ENCODE measurements at places on chromosomes 5 and 9. TPM values are rescaled to one million over a fixed set of nuclear protein-coding genes. Genes with fewer than 3 reads are reported as not detected.

The OLFML2A gene
- total RNA-seq: 0.27 TPM

The DMRT3 gene
- total RNA-seq: not detected

The SRD5A1 gene
- 20.1 TPM for total RNA-seq

The DDX4 gene
- total RNA-seq: not detected
